Skin of body (tissue), 3 donors: ENCODE measurements at places on chromosomes 4 and X.

DNA sequence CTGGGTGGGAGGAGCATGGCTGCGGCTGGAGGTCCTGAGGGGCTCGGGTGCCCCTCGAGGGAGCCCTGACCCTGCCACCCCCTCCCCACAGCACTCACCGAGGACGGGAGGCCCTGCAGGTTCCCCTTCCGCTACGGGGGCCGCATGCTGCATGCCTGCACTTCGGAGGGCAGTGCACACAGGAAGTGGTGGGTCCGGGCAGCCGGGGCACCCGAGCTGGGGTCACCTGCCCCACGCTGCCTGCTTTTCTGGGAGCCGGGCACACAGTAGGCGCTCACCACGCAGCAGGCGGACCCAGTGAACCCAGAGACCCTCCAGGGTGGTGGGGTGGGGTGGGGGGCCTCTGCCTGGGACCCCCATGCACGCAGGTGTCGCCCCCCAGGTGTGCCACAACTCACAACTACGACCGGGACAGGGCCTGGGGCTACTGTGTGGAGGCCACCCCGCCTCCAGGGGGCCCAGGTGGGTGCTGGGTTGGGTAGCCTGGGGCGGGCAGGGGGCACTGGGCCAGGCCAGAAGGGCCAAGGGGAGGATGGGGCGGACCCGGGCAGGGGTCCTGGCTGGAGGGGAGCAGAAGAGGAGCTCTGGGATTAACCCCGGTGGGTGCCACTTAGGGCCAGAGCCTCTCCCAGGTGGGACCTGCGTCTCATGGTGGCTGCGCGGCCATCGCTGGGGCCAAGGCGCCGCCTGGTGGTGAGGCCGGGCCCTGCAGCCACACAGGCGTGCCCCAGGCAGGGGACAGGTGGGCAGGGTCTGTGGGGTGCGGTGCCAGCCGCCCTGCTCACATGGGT is 1.4 kb downstream of the HGFAC start:
- no peak for DNase-seq

DNA sequence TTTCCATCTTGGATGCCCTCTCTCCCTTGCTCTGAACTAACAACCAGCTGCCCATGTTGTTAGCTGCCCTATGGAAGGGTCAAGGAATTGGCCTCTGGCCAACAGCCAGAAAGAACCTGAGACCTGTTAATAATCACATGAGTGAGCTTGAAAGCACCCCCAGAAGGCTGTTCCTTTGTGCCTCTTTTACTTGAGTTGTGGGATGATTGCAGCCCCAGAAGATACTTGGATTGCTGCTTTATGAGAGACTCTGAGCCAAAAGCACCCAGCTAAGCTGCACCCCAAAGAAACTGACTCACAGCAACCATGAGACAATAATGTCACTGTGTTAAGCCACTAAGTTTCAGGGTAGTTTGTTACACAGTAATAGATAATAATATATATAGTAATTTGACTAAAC is 73.3 kb downstream of the FRYL start:
- DNase-seq: no peak

- no peak for DNase-seq
These were observed 167.8 kb upstream of the GK2 start for GRCh38 chr4:79575709-79576428.

- no peak for DNase-seq
These were observed 157.7 kb upstream of the STS start for GRCh38 chrX:6989858-6990257.

GRCh38 chr4:141654098-141654497 is 17.7 kb downstream of the IL15 start:
- DNase-seq: no peak

DNA sequence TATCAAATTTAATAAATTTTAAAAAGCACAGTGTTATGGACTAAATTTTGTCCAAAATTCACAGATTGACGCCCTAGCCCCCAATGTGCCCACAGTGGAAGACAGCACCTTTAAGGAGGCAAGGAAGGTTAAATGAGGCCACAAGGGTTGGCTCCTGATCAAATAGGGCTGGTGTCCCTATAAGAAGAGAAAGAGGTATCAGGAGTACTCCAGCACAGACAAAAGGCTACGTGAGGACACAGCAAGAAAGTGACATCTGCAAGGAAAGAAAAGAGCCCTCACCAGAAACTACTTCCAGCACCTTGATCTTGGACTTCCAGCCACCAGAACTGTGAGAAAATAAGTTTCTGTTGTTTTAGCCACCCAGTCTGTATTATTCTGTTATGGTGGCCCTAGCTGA is 48.8 kb downstream of the FAM13A start:
- no peak for DNase-seq
